Mammary epithelial cell (primary cell): ENCODE measurements at places on chromosomes 2 and 18. TPM values are rescaled to one million over a fixed set of nuclear protein-coding genes. Genes with fewer than 3 reads are reported as not detected.
A peak's percentile ranks its signal among the peaks of the same experiment; 100 is the strongest.

The ALK gene
- not detected for polyA plus RNA-seq

GRCh38 chr18:21191596-21192307 lies 50.3 kb upstream of the GREB1L start:
- DNase-seq: peak; percentile 34

The SCYGR4 gene
- not detected for polyA plus RNA-seq

The GKN2 gene
- polyA plus RNA-seq: not detected

The SCYGR6 gene
- polyA plus RNA-seq: not detected

GRCh38 chr2:169106563-169107545 lies 37.5 kb downstream of the DHRS9 start:
- DNase-seq: no peak

- no peak for DNase-seq
These were observed 104.5 kb downstream of the MEIS1 start for GRCh38 chr2:66539452-66539851.
